ENCODE measurements at places on chromosomes 4 and X.

GRCh38 chr4:183350317-183351071 lies 28.3 kb upstream of the CLDN24 start:
- DNase-seq: no peak

DNA sequence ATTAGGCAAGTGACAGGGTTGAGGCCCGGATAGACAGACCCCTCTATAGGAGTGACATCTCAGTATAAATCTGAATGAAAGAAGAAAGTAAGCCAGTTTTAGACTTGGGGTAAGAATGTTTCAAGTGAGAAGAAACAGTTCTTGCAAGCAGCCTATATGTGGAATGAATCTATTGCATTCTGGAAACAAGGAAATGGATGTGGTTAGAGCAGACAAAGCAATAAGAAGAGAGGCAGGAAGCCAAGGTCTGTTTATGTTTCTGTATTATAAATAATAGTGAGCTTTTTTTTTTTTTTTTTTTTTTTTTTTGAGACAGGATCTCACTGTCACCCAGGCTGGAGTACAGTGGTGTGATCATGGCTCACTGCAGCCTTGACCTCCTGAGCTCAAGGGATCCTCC lies 255.8 kb downstream of the UNC5C start:
- DNase-seq: no peak

DNA sequence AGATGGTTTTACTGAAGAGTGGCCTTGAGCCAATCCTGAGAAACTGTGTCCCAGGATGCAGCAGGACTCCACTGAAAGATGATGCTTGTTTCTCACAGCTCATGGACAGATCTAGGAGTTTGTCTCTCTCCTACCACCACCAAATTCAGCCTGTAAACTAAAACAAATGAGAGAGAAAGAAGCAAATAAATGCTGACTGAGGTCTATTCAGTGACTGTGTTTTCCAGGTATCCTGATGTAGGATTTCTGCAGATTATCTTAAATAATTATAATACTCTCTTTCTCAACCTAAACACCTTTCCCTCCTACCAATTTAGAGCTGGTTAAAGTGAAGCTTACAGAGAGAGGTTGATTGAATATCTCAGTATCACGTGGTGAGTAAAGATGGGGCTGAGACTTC lies 599.6 kb upstream of the LCORL start:
- no peak for DNase-seq

GRCh38 chrX:69503782-69504625 lies at the start of gene NALF2:
TSS of gene NALF2 (plus strand) at chrX:69504326. CDS start at chrX:69505283, 957 bp downstream.
- peak; percentile 3 for DNase-seq

DNA sequence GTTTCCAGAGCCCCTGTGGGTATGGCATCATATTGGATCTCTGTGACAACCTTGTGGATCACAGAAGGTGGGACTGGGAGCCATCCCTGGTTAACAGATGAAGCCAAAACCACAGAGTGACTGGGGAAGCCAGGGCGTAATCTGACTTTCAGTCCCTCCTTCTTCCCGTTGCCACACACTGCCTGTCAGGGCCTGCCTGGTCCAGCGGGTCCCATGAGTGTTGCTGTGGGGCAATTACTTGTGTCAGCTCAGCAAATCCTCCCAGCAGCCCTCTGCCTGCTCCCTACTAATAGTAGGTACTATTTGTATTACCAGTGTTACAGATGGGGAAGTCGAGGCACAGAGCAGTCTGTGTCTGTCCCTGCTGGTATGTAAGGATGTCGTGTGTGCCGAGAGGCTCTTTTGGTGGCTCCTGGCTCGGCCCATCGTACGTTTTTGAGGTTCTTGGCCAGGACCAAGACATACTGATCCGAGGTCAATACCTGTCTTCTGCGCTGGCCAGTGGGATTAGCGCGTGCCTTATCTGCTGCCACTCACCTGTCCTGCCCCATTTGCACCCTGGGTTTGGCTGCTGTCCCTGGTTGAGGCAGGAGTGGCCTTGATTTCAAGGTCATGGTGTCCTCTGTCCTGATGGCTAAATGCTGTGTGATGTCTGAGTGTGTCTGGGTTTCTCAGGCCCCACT lies 5.7 kb downstream of the NSG1 start:
- DNase-seq: no peak

GRCh38 chr4:150242820-150243458 lies 164.7 kb downstream of the DCLK2 start:
- DNase-seq: peak; percentile 46

- DNase-seq: no peak
These were observed 22.6 kb upstream of the GNRHR start for GRCh38 chr4:67776746-67777145.

DNA sequence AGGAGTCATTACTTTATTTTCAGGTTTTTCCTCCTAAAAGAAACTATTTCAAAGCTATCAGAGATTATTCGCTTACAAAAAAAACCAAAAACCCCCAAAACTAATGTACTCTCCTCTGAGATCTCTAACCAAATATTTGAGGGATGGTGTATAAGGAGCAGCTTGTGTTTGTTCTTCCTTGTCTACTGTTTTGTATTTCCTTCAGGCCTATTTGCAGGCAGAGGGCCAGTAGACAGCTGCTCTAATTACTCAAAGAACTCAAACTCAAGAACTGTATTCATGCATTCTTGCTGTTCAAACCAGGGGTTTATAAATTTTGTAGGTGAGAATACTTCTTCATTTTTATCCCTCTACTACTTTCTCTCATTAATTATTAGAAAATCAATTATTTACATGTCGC lies 51.3 kb downstream of the SH3RF1 start:
- DNase-seq: no peak

DNA sequence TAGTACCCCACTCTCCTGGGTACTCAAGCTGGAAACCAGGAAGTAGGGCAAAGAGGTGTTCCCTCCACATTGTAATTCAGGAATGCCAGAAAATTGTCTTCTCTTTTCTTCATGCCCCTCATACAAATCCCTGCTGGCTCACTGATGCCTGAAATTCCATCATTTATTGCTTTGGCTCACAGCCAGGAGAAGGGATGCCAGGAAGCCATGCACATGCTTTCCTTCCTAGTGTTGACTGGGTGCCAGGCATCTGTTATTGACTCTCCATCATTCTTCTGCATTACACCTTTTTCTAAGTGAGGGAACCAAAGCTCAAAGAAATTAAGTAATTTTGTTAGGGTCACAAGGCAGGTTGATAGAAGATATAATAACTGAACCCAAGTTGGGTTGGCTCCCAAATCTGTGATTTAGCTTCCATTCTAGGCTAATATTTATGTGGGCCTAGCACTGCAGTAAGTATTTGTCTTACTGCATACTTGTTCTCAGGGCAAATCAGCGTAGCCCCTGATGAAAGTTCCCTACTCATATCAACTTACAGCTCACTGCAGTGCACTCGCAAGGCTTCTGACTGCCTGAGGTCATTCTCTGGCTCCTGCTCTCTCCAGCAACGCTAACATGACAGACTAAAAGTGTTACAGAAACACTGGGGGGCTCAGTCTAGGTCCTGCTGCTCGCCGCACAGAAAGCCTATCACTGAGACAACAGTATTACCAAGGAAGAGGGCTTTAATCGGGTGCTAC lies 89.0 kb downstream of the TRAPPC11 start:
- no peak for DNase-seq

DNA sequence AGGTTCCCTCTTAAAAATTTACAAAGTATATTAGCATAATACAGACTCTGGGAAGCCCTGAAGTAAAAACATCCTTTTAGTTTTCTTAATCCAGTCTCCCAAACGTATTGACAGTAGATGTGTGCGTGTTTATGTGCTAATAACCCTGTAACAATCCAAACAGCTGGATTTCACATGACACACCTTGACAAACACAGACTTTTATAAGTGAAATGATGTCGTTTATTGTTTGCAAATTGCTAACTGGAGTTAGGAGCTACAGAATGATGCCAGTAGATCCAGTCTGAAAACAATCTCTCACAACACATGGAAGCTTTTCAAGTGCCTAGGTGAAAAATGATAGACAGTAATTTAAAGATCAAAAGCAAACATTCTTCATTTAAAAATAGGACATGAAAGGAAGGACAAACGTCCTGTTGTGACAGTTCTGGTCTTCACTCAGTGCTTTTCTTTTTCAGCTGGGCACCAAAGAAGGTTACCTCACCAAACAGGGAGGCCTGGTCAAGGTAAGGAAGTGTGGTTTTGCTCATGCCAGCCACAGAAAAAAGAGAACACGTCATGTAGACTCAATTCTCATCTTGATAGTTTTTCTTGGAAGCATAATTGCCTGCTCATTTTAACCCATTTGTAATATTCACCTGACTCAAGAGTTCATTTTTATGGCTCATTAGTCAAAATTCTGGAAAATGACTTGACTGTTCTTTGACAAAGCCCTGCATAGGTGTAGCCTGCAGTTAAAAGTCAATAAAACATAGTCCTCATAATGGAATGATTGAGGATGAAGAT lies 32.9 kb downstream of the LAMTOR3 start:
- DNase-seq: no peak

- DNase-seq: no peak
These were observed 119.6 kb downstream of the CCSER1 start for GRCh38 chr4:90246816-90247215.

GRCh38 chr4:30616942-30617646 lies 103.1 kb upstream of the PCDH7 start:
- DNase-seq: no peak

DNA sequence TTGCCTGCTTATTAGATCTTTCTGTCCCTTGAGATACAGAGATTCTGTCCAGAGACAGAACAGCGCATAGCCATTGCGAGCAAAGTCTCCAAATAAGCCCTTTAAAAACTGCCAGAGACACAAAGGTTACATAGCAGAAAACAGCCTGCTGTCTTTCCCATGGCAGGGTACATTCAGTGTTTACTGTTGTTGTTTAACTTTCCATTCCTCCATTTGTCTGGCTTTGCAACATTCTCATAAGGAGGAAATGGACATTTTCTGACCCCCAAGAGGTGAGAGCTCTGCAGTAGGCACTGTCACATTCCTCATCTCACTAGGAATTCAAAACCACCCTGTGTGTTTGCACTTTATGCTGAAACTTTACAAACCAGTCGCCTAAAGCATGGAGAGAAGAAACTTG lies 48.3 kb downstream of the PDE5A start:
- DNase-seq: no peak

DNA sequence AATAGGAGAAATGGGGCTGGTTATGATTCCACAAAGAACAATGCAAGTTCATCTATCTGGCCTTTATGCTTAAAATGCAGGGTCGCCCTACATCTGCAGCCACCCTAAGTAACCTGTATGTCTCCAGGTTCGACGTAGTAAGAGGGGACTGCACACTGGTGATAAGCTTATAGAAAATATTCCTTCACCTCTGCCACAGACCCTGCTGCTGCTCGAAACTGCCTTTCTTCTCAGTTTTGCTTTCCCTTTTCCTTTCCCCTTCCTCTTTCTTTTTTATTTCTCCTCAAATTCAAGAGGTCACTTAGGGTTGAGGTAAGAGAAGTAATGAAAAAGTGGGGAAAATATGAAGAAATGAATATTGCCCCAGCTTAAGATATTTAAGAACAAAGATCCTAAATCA lies 123.5 kb downstream of the DCHS2 start:
- DNase-seq: no peak

DNA sequence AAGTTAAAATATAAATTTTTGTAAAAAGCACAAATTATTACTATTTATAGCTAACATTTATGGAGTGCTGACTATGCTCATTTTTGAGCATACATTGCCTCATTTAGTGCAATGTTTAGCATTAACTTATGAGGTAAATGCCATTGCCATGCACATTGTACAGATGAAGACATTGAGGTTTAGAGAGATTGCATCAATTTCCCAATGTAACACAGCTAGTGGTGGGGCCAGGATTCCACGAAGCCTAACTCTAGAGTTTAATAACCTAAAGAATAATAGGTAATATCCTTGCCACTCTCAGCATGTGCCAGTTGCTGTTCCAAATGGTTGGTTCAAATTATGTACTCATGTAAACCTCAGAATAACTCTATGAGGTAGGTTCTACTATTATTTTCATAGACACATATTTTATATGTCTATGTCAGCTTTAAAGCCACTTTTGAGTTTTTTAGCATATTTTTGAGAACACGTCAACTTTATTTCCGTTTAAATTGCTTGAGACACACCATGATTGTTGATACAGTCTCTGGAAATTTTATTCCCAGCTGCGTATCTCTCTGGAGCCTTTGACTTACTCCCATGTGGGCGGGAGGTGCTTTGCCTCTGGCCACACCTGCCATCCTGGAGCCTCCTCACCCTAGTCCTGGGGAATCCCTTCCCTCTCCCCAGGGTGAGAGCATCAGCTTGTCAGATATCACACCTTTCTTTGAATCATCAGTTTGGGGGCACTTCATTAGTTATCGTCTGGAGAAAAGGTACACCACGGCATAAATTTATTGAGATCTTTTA lies 10.8 kb upstream of the ADH1A start:
- DNase-seq: no peak

DNA sequence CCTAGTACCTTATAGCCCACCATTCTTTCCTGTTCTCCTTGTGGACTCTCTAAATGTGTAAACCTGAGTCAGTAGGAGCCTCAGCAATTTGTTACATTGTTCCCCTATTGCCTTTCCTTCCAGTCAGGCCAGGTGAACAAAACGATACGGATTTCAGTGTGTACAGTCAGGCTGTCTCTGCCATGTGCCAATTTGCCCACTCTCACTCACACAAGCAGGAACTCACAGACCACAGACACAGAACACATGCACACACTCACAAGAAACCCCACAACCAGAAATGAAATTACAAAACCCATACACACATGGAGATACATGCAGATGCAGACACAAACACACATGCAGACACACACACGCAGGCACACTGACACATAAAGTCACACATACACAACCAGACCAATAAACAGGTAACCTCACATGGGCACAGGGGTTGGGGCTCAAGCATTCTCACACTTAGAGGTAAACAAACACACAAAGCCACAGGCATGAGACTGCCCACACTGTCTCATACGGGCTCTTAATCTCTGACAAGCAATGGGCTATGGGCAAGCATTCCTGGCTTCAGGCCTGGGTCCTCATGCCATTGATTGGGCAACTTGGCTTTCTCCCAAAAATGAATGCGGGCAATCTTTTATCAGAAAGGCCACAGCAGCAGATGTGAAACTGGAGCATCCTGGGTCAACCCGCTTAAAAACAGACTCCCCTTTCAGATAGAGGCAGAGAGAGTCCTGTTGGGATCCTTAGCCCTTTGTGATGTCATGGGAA lies 68.7 kb downstream of the NBDY start:
- peak; percentile 90 for DNase-seq

DNA sequence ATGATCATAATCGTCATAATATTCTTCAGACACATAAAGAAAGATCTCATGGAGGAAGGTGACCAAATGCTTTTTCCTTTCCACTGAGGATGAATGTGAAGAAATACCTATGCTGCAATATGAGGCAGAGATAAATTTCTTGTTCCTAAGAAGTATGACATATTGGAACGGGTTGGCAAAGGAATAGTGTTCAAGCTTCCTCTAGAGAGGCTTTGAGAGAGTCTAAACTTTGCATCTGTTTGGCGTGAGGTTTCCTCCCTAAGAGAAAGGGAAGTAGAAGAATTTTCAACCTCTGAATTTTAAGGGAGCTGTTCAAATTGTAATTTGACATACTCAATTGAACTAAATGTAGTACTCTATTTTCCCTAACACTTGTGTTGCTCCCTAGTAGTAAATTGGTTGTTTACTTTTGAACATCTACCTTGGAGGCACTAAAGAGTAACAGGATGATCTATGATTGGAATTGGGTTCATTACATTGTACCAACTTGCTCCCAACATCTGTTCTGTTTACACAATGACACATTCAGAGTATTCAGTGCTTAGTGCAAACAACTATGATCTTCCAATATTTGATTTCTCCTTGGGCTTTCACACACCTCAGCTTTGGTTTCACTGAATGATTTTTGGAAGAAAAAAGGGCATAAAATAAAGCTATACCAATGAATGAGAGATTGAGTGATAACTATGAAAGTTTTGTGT lies 122.0 kb downstream of the CORIN start:
- no peak for DNase-seq

- peak; percentile 9 for DNase-seq
These were observed 297.5 kb upstream of the KLF3 start for GRCh38 chr4:38366456-38366855.

- no peak for DNase-seq
These were observed 29.6 kb downstream of the TRIM2 start for GRCh38 chr4:153233761-153234371.

All from erythroblast (primary cell).